Cardiac septum (tissue), 1 donor: ENCODE measurements at places on chromosomes 2 and 18.

DNA sequence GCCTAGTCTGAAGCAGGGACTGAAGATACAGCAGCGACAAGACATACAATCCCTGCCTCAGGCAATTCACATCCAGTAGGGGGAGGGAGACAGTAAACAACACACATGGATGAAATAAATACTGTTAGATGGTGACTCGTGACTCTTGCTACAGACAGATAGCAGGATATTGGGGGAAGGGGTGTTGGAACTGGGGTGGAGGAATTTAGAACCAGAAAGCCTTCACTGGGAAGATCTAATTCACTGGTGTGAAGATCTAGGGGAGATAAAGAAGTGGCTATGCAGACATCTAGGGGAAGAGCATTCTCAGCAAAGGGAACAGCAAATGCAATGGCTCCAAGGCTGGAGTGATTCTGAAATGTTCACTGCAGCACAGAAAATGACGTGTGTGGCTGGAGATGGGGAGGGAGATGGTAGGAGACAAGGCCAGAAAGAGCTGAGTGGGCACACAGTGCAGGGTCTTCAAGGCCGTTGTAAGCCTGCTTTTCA lies 52.6 kb upstream of the TMEM163 start:
- DNase-seq, result no peak

DNA sequence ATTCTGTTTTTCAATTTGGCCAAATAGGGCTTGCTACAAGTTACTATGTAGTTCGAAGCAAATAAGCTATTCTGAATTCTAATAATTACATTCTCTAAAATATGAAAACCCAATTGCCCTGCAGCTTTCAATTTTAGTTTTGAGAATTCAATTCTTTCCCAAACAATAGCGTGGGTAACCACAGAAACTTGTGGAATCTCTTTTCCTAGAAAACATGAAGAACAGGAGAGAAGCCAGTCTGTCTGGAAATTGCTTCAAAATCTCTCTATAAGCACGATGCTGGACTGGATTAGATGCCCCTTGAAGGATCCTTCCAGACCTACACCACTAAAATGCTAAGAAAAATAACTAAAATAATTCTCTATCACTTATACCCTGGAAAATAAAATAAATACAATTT lies 115.0 kb downstream of the THADA start:
- DNase-seq, result no peak

DNA sequence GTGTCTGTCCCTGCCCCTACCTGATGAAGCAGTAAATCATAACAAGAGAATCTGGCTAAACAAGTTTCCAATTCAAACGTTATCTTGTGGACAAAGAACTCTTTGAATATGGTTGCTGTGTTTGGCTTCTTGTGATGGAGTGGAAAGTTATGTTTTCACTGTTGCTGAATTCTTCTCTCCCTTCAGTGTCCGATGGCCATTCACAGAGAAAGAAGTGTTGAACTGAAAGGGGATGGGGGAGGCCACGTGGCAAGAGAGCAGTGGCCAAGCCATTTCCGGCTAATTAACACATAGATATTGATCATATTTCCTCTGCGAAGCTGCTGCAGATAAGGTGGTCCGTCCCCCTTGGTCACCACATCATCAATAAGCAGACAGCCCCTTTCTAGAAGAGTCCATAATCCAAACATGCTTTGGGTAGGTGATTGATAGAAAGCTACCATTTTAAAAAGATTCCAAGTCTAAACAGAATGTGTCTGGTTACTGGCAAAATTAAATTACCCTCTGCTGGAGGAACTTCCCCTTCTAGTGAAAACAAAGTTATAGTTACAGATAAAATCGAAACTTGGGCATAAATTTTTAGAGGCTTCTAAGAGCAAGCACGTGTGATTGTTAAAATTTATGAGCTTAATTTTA lies 36.9 kb upstream of the FZD7 start:
- DNase-seq, result peak; percentile 15

DNA sequence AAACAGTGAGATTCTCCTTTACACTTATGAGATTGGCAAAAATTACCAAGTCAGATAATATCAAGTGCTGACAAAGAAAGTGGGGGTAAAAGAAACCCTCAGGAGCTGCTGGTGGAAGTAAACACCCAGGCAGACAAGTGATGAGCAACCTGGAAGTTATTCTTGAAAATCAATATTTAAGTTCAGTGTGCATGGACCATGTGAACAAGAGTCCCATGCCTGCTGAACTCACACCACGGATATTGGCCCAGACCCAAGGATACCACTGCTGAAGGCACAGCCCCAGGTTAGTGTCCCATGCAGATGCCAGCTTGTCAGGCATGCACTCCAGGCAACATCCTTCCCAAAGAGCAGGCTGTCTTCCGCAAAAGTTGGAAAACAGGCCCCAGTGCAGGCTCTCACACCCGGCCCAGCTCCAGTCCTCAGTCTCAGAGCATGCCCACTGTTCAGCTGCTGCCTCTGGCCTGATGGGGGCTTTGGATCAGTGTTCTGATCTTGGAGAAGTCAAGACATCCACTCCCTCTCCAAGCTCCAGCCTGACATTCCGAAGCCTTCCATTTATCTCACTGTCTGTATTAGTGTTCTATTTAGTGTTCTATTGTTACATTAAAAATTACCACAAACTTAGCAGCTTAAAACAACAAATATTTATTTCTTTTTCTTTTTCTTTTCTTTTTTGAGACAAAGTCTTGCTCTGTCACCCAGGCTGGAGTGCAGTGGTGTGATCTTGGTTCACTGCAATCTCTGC lies 70.0 kb downstream of the HS1BP3 start:
- peak; percentile 36 for DNase-seq

- DNase-seq, result no peak
These were observed 366.3 kb downstream of the NYAP2 start for GRCh38 chr2:225765820-225766219.

DNA sequence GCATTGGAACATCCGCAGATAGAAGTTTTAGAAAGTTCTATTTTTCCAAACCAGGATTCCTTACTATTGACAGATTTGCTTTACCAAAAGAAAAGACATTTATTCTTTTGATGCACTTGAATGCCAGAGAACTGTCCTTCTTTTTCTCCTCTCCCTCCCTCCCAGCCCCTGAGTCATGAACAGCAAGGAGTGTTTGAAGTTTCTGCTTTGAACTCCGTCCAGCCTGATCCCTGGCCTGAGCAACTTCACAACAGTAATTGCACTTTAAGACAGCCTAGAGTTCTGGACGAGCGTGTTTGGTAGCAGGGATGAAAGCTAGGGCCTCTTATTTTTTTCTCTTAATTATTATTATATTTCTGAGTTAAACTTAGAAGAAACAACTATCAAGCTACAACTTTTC lies 33.6 kb downstream of the APCDD1 start:
- DNase-seq, result no peak

DNA sequence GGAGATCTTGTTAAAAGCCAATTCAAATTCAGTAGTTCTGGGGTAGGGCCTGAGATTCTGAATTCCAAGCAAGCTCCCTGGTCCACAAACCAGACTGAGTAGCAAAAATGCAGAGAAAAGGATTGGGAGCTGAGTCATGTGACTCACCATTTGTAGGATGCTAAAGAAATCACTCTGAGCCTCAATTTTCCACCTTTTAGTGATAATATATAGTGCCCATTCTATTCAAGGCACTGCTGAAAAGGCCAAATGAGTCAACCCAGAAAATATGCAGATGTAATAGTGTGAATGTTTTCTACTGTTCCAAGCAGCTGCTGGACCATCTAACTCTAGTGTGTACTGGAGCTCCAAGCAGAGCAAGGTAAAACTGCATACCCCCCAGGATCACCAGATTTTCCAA lies 47.2 kb downstream of the SLC14A2 start:
- DNase-seq, result no peak

GRCh38 chr2:113217455-113218282 lies 43.9 kb downstream of the PSD4 start:
- no peak for DNase-seq

- no peak for DNase-seq
These were observed 818 bp upstream of the CCDC141 start for GRCh38 chr2:179050755-179051154.

DNA sequence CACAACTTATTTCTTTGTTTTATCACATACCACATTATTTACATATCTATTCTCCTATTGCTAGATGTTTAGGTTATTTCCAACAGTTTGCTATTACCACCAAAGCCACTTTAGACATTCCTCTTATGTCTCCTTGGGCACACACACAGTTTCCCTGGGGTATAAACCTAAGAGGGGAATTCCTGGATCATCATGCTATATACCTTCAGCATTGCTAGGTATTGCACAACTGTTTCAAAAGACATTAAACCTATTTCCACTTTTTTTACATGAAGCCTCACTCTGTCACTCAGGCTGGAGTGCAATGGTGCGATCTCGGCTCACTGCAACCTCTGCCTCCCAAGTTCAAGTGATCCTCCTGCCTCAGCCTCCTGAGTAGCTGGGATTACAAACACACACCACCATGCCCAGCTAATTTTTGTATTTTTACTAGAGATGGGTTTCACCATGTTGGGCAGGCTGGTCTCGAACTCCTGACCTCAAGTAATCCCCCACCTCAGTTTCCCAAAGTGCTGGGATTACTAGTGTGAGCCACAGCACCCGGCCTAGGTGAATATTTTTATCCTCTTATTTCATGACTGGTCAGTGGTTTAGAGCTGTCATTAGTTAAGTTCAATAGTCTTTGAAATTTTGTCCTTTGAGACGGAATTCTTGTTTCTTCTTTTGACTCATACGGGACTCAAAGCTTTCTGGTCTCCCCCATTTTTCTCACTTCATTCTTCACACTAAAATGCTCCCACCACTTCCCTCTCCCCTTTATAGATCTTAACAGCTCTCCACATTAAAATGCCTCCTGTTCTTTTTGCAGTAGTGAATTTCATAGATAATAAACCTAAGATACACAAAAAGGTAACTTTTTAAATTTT lies 30.3 kb downstream of the SULT1C4 start:
- DNase-seq, result no peak

DNA sequence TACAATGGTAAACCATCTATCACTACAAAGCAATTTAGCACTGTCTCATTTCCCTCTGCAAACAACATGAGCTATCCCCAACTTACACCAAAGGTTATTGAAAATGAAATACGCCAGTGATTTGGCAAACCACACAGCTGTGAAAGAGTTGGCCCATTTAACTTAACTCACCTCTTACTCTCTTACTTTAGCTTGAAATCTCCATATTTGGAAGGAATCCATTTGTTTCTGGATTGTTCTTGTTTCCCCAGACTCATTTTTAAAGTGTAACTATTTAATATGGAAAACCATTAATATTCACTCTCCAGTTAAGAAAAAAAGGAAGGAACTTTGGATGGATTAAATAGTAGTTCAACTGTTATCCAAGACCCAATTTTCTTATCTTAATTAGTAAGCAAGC lies 93.7 kb upstream of the TRIB2 start:
- no peak for DNase-seq

DNA sequence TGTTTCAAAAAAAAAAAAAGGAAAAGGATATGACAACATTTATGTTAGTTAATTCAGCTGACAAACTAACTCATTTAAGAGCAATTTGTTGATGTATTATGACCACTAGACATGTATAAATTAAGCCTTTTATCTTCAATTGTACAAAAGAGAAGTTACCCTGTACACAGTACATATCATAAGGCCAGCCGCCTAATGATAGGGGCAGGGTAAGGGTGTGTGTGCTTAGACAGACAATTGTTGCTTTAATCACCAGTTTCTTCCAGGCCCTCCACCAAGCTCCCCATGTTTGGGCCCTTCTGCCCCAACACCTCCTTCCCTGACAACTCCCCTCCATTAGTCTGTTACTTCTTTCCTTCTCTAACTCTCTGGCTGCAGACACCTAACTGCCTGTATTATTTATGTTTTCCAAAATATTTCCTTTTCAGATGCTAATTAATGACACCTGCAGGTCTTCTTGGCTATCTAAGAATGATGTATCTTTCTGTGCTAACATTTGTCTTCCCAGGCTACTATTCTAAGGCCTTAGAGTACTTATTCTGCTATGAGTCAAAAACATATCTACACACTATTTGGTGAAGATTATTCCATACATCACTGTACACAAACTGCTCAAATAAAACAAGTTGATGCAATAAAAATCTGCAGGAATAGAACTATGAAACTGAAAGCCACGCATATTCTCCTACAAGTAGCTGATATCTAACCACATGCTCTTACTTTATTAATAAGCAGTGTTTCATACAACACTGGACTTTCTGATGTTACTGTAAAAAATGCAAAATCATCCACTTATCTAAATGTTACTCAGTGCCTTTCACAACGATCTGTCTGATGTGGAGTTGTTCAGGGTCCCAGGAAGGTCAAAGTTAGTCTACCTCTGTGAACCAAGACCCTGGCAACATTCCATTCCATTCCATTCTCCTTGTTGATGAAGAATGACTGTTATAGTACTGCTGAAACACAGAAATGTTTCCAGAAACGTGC lies 26.4 kb downstream of the TMEM131 start:
- DNase-seq, result no peak

GRCh38 chr2:19589791-19590190 lies 231.4 kb upstream of the OSR1 start:
- DNase-seq, result no peak

- no peak for DNase-seq
These were observed 68.7 kb downstream of the CABLES1 start for GRCh38 chr18:23203891-23204432.

DNA sequence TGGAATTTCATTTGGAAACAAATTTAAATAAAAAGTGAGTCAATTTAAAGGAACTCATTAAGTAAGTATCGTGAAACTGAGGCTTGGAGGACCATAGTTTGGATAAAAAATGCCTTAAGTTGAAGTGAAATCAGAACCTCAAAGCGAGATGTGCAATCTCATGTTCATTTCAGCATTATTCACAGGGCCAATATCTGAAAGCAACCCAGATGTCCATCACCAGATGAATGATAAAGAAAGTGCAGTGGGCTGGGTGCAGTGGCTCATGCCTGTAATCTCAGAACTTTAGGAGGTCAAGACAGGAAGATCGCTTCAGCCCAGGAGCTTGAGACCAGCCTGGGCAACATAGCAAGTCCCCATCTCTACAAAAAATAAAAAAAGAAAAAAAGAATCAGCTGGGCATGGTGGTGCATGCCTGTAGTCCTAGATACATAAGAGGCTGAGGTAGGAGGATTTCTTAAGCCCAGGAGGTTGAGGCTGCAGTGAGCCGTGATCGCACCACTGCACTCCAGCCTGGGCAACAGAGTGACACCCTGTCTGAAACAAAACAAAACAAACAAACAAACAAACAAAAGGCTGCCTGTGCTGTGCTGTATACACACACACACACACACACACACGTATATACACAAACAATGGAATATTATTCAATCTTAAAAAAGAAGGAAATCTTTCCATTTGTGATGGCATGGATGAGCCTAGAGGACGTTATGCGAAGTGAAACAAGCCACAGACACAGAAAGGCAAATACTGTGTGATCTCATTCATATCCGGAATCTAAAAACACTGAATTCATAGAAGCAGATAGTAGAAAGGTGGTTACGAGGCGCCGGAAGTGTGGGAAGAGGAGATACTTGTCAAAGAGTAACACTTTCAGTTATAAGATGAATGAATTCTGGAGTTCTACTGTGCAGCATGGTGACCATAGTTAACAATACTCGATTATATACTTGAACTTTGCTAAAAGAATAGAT lies 14.5 kb downstream of the SH3RF3 start:
- DNase-seq, result no peak

- DNase-seq, result no peak
These were observed 80.4 kb downstream of the EPB41L3 start for GRCh38 chr18:5463390-5463789.

GRCh38 chr18:55064760-55065159 lies 105.5 kb upstream of the CCDC68 start:
- no peak for DNase-seq
